ENCODE measurements at places on chromosomes 5 and 9.

DNA sequence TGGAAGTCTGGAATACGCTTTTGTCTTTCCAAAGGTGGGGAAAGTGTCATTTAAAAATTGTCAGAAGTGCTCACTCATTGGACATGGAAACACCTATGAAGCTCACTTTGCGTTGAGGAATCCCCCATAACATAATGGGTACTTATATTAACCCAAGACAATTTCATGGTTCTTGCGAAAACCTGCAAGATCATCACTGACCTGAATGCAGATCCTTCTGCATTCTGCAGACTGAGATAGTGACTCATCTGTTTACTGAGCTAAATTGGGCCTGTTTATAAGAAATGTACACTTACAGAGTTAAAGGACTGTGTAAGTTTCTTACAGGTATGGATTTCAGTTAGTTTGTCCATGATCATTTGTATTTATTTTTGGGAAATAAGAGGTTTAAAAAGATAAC, 153.0 kb downstream of the HMHB1 start:
- DNase-seq = no peak

DNA sequence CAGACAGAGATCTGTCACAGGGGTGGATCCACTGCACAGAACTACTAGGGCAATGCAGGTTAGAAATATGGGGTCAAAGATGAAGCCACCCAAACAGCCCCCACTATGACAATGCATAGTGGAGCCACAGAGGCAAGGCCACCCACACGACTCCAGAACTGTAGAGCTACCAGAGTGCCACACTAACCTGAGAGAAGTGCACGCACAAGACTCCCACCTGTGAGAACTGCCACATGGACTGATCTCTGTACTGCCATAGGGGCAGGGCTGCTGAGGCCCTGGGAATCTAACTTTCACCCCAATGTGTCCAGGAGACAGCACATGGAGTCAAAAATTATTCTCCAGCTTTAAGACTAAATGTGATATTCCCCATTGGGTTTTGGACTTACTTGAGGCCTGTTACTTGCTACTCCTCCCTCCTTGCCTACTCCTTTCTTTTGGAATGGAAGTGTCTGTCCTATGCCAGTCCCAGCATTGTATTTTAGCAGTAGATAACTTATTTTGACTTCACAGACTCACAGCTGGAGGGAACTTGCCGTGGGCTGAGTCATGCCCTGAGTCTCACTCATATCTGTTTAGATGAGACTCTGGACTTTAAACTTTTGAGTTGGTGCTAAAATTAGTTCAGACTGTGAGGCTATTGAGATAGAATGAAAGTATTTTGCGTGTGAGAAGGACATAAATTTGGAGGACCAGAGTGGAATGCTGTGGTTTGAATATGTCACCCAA, 853.3 kb downstream of the MAT2B start:
- no peak for DNase-seq

GRCh38 chr5:172453206-172453985, 929 bp downstream of the SH3PXD2B start:
- peak; percentile 68 for DNase-seq

GRCh38 chr5:57219386-57219785, 45.5 kb downstream of the GPBP1 start:
- DNase-seq = no peak

DNA sequence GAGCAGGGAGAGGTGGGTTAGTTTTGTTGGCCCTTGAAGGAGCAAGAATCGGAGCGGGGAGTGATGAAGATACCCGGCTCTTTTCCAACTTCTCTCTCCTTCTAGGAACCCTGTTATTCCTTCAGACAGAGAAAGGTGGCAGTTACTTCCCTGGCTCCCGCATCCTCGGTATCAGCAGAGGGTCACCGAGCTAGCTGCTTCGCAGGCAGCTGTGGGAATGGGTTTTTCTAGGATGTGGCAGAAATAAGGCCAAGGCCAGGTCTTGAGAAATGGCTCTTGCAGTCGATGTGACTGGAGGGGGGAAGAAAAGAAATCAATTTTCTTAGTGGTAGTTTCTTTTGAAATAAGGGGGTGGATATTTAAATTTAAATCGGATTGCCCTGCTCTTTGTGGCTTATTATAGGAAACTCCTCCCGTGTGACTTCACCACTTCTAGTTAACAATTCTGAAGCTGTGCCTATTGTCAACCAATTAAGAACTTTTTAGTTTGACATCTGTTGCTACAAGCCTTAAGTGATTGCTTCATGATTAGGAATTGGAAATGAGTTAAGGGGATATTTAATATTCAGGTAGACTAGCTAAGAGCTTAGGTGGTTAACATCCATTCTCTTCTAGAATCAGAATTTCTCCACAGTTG, 1.4 kb downstream of the SAP30L start:
- no peak for DNase-seq

GRCh38 chr5:57734296-57734695, 251.7 kb upstream of the ACTBL2 start:
- no peak for DNase-seq

GRCh38 chr5:1536871-1537602, 13.3 kb upstream of the LPCAT1 start:
- DNase-seq = no peak

GRCh38 chr5:14600846-14601245, 19.3 kb downstream of the OTULINL start:
- no peak for DNase-seq

GRCh38 chr5:125026867-125027731, 280.7 kb upstream of the ZNF608 start:
- no peak for DNase-seq

GRCh38 chr5:53052499-53052898, 57.1 kb downstream of the MOCS2 start:
- no peak for DNase-seq

DNA sequence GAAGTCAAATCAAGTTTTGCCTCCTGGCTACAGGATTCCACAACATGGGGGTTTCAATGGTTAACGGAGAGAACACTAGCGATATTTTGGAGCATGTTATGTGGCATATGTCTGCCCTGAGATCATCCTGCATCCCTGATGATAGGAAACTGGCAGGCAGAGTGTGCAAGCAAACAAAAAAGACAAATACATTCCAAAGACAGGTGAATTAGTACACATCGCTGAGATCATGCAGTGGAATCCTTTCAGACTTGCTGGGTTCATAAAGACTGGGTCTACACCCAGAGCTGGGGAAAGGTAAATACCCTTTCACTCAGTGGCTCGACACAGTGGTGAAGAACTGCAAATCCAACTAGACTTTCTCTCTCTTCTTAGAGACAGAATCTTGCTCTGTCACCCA, 286.5 kb downstream of the EFNA5 start:
- no peak for DNase-seq

- DNase-seq = no peak
Observed at GRCh38 chr9:98039607-98040017, 16.9 kb upstream of the NANS start.

DNA sequence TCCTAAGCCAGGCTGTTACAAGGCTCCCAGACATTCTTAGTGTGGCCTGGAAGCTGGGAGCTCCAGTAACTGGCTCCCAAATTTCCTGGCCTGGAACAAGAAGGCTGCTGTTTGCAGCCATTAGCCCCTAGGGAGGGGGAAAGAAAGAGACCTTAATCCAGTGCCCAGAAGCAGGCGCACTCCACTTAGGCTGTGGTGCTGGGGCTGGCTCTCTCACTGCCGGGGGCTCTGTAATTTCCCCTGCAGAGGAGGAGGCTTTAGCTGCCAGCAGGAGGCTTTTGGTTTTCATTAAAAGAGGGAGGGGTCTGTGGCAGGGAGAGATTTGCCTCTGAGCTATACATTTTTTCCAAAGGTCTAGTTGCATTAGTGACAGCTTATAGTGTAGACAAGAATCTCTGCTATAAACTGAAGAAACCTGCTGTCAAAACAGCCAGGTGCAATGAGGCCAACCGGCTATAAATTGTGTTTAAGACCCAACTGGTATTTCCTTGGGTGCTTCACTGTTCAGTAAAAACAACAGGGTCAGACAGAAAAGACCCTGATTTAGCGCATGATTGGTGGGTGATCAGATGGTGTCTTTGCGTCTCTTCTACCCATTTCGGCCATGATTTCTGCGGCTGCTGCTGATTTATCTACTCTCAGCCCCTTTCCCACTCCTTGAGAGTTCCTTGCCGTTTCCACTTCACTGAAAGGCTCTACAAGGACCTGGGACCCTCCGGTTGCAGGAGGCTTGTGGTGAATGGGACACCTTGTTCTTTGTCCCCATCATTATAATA, 254.6 kb downstream of the AOPEP start:
- no peak for DNase-seq

DNA sequence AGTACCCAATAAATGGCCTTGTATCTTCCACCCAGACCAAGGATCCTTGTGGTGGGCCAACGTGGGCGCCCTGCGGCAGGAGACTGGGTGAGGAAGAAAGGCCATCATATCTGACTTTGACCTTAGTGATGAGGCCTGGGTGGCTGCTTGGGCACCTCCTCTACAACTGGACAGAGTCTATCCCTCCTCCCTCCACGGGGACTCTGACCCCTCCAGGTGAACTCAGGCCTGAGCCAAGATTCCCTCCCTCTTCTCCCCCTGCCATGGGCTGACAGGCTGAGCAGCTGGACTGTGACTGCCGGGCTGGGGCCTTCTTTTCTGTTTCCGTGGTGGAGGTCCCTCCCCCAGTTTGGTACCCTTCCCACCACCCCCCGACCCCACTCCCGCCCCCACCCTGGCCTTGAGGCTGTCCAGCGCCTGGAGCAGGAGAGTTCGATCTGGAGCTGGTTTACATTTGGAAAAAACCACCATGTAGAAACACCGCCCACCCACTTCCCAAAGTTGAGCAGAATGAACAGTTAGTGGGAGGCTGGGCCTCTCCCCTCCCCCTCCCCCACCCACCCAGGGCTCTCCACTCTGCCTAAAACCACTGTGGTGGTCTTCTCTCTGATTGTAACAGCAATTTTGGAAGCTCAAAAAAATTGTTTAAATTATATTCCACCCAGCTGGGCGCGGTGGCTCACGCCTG, 1.2 kb upstream of the PHYHD1 start:
- no peak for DNase-seq

GRCh38 chr9:126982215-126983002, 67.8 kb downstream of the RALGPS1 start:
- no peak for DNase-seq

DNA sequence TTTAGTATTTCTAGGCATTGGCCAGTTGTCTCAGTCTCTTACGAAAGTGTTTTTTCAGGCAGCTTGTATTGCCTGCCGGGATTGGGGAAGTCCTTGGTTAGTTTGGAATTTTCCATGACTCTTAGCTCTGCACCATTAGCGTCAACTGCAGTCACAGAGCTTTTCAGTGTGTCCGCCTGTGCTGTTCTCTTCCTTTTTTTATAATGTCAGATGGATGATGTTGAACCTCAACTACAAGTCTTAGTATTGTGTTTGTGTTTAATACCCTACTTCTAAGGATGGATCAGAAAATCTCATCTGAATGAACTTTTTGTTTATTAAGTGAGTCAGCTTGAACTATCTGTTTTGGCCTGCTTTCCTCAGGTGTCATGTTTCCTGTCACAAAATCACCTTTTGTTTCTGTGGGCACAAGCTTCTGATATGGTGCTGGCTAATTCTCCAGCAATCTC, 33.1 kb downstream of the ATP6V0E1 start:
- DNase-seq = peak; percentile 38

- DNase-seq = peak; percentile 41
Observed at GRCh38 chr9:4955836-4956235, 29.2 kb upstream of the JAK2 start.

- DNase-seq = peak; percentile 75
Observed at GRCh38 chr5:173326501-173326960, 1.7 kb downstream of the STC2 start.

GRCh38 chr9:96417051-96417586, 1.1 kb downstream of the ZNF367 start:
- DNase-seq = peak; percentile 99

GRCh38 chr5:95241635-95242034, 43.3 kb downstream of the MCTP1 start:
- DNase-seq = no peak

GRCh38 chr9:130912932-130913598, 16.5 kb upstream of the QRFP start:
- peak; percentile 91 for DNase-seq

Measured in RWPE1 (cell line).